Astrocyte (in vitro differentiated cells and primary cell): ENCODE measurements at places on chromosomes 2 and 18.

GRCh38 chr2:28318023-28318422, 74.6 kb upstream of the FOSL2 start:
- H3K4me1 ChIP-seq: peaks cover 23% of the 10 kb centered on the region
- no peak for DNase-seq
- H3K36me3 ChIP-seq: no peaks in the 10 kb centered on the region
- no peak overlapping the region for H3K27ac ChIP-seq

- H3K27me3 ChIP-seq: no peaks in the 10 kb centered on the region
- H3K36me3 ChIP-seq: no peaks in the 10 kb centered on the region
- peaks cover 10% of the 10 kb centered on the region for H3K4me1 ChIP-seq
- H3K27ac ChIP-seq: peak overlapping the region; percentile 71
- peak; percentile 58 for DNase-seq
- H3K4me3 ChIP-seq: peak overlapping the region; percentile 82
Measured at GRCh38 chr18:24270937-24271380, 126.7 kb downstream of the OSBPL1A start.

DNA sequence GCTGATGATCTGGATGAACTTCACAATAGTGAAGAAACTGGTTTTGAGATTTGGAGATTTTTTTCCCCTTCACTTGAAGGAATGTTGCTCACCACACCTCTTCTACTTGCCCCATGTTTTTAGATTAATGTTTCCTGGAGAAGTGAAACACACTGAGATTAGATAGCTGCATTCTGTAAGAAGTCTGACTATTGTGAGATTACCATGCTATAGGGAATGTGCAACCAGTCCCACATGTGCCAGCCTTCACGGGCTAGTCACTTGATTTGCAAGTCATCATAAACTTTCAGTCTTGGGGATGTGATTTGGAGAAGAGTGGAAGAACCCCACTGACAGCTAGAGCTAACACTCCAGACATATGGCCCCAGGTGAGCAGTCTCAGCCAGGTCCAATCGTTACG, 7.4 kb upstream of the CCNYL1 start:
- no peaks in the 10 kb centered on the region for H3K4me1 ChIP-seq
- no peak for DNase-seq
- no peaks in the 10 kb centered on the region for H3K27me3 ChIP-seq
- no peaks in the 10 kb centered on the region for H3K36me3 ChIP-seq

DNA sequence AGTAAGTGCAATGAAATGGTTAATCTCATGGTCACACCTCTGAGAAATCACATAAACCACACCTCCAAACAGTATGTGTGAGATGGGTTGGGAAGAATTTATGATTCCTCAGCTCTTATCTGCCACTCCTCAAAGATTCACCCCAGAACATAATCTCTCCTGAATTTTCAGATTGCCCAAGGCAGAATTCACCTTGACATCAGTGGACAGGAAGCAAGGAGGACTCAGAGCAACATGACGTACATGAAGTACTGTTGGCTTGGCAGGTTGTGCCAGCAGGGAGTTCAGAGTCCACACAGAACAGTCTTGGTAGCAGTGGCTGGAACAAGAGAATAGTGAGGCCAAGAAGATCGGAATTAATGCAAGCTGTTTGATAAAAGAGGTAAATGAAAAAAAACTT, 31.7 kb upstream of the CYBRD1 start:
- H3K27ac ChIP-seq: no peak overlapping the region
- no peaks in the 10 kb centered on the region for H3K4me1 ChIP-seq
- no peak overlapping the region for H3K4me3 ChIP-seq
- DNase-seq: no peak
- H3K36me3 ChIP-seq: no peaks in the 10 kb centered on the region

- no peaks in the 10 kb centered on the region for H3K36me3 ChIP-seq
- no peak overlapping the region for H3K4me3 ChIP-seq
- H3K27me3 ChIP-seq: no peaks in the 10 kb centered on the region
- DNase-seq: peak; percentile 89
- H3K27ac ChIP-seq: no peak overlapping the region
Measured at GRCh38 chr2:66494708-66495107, 59.8 kb downstream of the MEIS1 start.

DNA sequence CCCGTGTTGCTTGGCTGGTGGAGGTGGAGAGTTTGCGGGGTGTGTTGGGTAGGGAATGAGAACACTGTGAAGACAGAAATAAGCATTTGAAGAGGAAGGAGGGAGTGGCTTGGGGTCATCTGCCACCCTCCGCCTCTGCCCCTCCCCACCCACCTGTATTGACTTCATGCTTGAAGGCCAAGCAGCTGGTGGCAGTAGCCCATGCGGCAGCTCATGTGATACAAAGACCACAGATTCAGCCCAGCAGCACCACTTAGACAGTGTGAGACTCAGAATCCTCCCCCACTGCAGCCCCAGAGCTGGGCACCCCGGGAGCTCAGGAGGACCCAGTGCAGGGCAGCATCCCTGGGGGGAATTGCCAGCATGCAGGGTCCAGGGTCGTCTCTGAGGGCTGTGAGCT, 15.4 kb downstream of the NPPC start:
- DNase-seq: no peak
- H3K4me3 ChIP-seq: no peak overlapping the region
- no peaks in the 10 kb centered on the region for H3K4me1 ChIP-seq
- H3K36me3 ChIP-seq: no peaks in the 10 kb centered on the region

DNA sequence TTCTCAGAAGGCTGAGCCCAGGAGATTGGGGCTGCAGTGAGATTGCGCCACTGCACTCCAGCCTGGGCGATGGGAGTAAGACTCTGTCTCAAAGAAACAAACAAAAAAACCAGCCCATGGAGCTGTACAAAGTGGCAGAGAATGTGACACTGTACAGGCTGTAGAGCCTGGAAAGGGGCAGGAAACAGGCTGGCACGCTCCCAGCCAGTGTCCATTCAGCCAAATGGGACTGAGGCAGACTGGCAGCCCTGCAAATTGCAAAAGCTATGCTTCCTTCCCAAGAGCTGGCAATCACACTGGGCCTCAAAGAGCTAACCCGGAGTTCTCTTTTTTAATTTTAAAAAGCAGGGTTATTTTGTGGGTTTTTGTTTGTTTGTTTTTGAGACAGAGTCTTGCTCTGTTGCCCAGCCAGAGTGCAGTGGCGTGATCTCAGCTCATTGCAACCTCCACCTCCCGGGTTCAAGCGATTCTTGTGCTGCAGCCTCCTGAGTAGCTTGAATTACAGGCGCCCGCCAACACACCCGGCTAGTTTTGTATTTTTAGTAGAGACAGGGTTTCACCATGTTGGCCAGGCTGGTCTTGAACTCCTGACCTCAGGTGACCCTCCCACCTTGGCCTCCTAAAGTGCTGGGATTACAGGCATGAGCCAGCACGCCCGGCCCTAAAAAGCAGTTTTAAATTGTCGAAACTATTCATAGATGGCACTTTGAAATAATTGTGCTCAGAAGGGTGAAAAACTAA, 42.8 kb downstream of the SCRN3 start:
- no peak overlapping the region for H3K4me3 ChIP-seq
- H3K4me1 ChIP-seq: peaks cover 8% of the 10 kb centered on the region
- no peak for DNase-seq
- H3K27me3 ChIP-seq: no peaks in the 10 kb centered on the region
- H3K36me3 ChIP-seq: no peaks in the 10 kb centered on the region
- H3K27ac ChIP-seq: no peak overlapping the region

GRCh38 chr2:85327160-85327821, 498 bp downstream of the TGOLN2 start:
- peak overlapping the region; percentile 75 for H3K4me3 ChIP-seq
- H3K27me3 ChIP-seq: no peaks in the 10 kb centered on the region
- peak overlapping the region; percentile 96 for H3K27ac ChIP-seq
- peaks cover 19% of the 10 kb centered on the region for H3K36me3 ChIP-seq

GRCh38 chr2:160506371-160507045, 12.9 kb upstream of the RBMS1 start:
- no peaks in the 10 kb centered on the region for H3K27me3 ChIP-seq
- H3K36me3 ChIP-seq: no peaks in the 10 kb centered on the region
- no peak for DNase-seq
- H3K4me3 ChIP-seq: no peak overlapping the region
- no peaks in the 10 kb centered on the region for H3K4me1 ChIP-seq
- H3K27ac ChIP-seq: no peak overlapping the region

DNA sequence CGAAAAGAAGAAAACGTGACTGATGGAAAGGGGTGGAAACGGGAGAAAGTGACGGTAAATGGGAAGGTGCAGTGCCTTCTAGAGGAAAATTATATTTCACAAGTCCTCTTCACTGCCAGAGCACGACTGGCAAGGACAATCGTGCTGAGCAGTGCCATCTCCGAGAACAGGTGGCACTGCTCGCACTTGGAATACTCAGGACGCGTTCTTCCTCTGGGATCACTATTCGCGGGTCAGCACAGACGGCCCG, 364 bp downstream of the STAT1 start:
- DNase-seq: no peak
- H3K27ac ChIP-seq: peak overlapping the region; percentile 68
- peaks cover 14% of the 10 kb centered on the region for H3K4me1 ChIP-seq
- H3K36me3 ChIP-seq: peaks cover 3% of the 10 kb centered on the region
- H3K4me3 ChIP-seq: peak overlapping the region; percentile 100

DNA sequence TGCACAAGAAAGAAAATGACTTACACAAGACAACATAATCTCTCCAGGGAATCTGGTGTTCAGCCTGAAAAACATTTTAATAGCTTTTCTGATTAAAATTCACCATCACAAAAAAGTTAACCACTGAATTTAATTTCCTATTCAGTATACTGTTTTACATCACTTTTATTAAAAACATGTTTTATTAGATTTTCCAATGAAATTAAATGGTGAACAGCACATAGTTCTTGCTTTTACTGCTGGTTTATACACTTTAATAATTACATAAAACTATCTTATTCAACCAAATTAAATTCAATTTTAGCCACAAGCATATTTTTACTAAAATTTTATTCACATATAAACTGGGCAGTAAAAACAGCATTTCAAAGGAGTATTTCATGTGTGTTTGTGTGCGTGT, 138.3 kb downstream of the NOL4 start:
- H3K4me1 ChIP-seq: no peaks in the 10 kb centered on the region
- no peak overlapping the region for H3K4me3 ChIP-seq
- no peaks in the 10 kb centered on the region for H3K36me3 ChIP-seq
- no peaks in the 10 kb centered on the region for H3K27me3 ChIP-seq

GRCh38 chr2:199465988-199466691, 8.4 kb upstream of the SATB2 start:
- H3K36me3 ChIP-seq: no peaks in the 10 kb centered on the region
- H3K4me1 ChIP-seq: peaks cover 18% of the 10 kb centered on the region
- H3K4me3 ChIP-seq: no peak overlapping the region
- no peak overlapping the region for H3K27ac ChIP-seq
- H3K27me3 ChIP-seq: peaks cover 90% of the 10 kb centered on the region

DNA sequence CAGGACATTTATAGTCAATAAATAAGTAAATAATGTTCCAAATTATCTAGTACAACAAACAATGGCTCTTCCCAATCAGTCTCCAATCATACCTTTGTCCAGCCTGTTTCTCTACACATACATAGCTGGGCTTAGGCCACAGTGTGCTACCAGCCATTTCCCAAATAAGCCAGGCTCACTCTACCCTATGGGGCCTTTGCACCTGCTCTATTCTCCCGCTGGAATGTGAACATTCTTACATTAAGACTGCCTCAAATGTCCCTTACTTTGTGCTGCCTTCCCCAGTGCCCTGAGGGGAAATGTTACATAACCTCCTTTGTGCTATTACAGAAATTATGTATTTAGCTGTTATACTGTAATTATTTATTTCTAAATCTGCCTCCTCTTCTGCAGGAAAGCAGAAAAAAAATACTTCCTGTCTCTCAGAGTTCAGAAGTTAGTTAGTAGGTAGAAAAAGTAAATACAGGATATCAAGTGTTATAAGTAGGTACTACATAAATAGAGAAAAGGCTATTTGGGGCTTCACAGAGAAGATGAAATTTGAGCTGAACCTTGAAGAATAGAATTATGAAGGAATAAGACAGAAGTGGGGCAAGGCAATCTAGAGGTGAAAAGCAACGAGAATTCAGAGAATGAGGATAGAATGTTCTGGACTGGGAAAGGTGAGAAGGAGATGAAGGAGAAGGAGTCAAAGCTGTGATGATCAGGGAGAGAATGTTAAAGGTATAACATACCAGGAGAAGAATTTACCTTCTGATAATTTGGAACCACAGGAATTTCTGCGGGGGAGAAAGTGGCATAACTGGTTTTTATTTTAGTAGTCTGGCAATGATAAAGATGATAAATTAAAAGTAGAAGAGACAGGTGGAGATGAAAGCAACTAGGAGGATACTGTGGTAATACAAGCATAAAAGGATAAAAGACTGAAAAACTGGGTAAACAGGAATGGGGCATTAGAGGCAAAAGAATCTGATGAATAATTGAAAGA, 37.0 kb downstream of the ROCK1 start:
- DNase-seq: no peak
- H3K27ac ChIP-seq: no peak overlapping the region
- no peaks in the 10 kb centered on the region for H3K4me1 ChIP-seq

DNA sequence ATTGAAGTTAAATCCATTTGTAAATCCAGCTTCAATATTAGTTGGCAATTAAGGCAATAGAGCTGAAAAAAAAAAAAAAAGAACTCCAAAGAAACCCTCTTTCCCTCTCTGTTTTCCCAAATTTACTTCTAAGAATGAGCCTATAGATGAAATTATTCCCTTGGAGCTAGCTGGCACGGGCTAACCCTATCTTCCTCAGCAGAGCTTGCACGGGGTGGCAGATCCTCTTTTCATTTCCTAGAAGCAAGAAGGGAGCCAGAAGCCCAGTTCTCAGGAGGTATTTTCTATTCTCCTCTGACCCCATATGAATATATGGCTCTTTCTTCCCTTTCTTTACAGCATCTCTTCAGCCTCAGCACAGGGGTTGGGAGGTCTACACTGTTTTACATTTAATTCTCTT, 426.0 kb downstream of the TGIF1 start:
- no peak for DNase-seq
- H3K27ac ChIP-seq: no peak overlapping the region
- H3K27me3 ChIP-seq: no peaks in the 10 kb centered on the region

- H3K27ac ChIP-seq: no peak overlapping the region
- no peak overlapping the region for H3K4me3 ChIP-seq
- H3K36me3 ChIP-seq: no peaks in the 10 kb centered on the region
- H3K27me3 ChIP-seq: no peaks in the 10 kb centered on the region
- no peak for DNase-seq
Measured at GRCh38 chr2:42874949-42875801, 82.8 kb upstream of the HAAO start.

DNA sequence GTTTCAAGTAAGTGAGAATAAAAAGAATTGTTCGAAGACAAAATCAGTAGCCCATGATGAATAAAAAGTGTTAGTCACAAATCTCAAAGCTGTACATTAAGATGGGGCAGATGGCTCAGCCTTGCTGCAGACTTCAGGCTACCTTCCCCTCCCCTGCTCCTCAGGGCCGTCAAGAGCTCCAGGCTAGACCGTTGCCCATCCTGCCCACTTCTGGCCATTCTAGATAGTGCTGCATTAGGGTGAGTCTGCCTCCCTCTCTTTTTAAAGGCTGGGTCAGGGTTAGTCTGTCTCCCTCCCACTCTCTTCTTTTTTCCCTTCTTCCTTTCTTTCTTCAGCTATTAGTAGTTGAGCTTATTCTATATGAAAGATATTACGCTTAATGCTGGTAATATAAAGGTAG, 86.0 kb downstream of the MAPRE2 start:
- H3K27me3 ChIP-seq: no peaks in the 10 kb centered on the region
- H3K4me3 ChIP-seq: no peak overlapping the region
- H3K27ac ChIP-seq: no peak overlapping the region
- H3K4me1 ChIP-seq: no peaks in the 10 kb centered on the region
- H3K36me3 ChIP-seq: no peaks in the 10 kb centered on the region
